T-cell (primary cell): ENCODE measurements at places on chromosomes 5 and 9.
A peak's percentile ranks its signal among the peaks of the same experiment; 100 is the strongest.

DNA sequence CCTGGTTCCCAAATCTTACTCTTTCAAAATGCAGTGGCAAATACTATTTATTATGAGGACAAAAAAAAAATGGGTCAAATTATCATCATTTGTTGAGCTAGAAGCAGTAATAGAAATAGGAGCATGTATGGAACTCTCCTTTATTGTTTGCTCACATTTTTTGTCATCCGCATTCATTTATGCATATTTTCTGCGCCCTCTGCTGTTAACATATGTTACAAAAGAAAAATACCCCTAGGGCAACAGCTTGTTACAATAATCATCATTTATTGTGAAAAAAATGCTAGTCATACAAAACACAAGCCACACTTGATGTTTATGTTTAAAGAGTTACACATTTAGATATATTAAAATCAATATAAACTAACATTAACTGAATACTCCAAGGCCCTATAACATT lies 328.2 kb downstream of the TUSC1 start:
- no peaks in the 10 kb centered on the region for H3K4me1 ChIP-seq
- H3K4me3 ChIP-seq, result no peak overlapping the region
- no peaks in the 10 kb centered on the region for H3K36me3 ChIP-seq
- no peak overlapping the region for H3K27ac ChIP-seq

DNA sequence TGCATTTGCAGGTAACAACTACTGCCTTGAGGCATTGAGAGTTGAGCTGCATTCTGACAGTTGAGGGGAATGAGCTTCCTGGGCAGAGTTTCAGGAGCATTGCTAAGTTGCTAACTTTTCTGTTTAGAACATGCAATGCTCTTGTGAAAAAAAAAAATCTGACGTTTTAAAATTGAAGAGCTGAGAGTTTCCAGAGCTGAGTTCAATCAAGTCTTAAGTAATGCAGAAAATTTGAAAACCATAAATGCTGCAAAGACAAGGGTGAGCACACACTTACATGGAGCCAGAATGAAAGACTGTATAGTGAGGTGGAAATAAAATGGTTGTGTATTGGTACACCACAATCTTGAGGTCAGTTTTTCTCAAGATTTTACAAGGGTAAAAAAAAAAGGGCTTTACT lies 166.0 kb downstream of the GABRB2 start:
- no peaks in the 10 kb centered on the region for H3K36me3 ChIP-seq
- no peak for DNase-seq
- no peak overlapping the region for H3K27ac ChIP-seq
- H3K27me3 ChIP-seq, result no peaks in the 10 kb centered on the region
- H3K4me3 ChIP-seq, result no peak overlapping the region

DNA sequence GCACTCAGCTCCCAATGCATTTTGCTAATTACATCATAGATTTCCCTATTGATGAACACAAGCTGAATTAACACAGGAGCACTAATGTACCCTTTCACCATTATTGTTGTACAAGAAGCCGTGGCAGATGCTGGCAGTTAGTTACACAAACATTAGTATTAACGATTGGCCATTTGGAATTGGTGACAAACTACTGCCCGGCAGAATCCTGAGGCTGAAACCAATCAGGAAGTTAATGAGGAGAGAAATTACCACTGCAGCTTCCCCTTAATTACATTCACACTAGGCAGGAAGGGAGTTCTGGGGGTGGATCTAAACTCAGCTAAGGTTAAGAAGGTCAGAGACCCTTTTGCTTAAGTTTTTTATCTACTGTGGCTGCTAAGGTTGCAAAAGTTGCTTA lies 9.6 kb upstream of the DMRT3 start:
- no peak overlapping the region for H3K27ac ChIP-seq
- no peak for DNase-seq
- H3K36me3 ChIP-seq, result no peaks in the 10 kb centered on the region
- peaks cover 22% of the 10 kb centered on the region for H3K27me3 ChIP-seq
- H3K4me3 ChIP-seq, result no peak overlapping the region

- DNase-seq, result no peak
- no peaks in the 10 kb centered on the region for H3K36me3 ChIP-seq
- H3K4me3 ChIP-seq, result no peak overlapping the region
- H3K27ac ChIP-seq, result no peak overlapping the region
- H3K27me3 ChIP-seq, result no peaks in the 10 kb centered on the region
Observed at GRCh38 chr9:2286825-2287455, 271.8 kb downstream of the SMARCA2 start.

DNA sequence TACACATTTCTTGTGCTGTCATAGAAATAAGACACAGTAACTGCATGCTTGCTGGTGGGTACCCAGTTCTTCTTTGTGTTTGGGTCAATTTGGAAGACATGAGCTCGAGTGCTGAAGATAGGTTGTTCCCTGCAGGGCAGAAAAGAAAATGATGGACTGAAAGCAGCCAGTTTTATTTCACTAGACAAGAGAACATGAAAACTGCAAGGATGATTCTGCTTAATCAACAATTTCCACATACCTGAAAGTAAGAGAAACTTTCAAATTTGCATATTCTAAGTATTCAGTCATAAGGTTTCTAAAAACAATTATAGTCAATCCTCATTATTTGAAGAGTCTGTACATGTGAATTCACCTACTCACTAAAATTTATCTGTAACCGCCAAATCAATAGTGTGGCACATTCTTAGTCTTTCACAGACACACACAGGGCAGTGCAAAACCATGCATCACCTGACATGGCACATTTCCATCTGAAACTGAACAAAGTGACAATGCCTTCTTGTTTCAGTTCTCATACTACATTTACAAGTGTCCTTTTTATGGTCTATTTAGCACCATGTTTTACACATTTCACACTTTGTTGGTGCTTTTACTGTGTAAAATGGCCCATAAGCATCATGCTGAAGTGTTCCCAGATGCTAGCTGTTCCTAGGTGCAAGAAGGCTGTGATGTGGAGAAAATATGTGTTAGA lies 56.9 kb downstream of the HOMER1 start:
- no peaks in the 10 kb centered on the region for H3K36me3 ChIP-seq
- DNase-seq, result no peak
- H3K4me1 ChIP-seq, result no peaks in the 10 kb centered on the region
- H3K27ac ChIP-seq, result no peak overlapping the region

DNA sequence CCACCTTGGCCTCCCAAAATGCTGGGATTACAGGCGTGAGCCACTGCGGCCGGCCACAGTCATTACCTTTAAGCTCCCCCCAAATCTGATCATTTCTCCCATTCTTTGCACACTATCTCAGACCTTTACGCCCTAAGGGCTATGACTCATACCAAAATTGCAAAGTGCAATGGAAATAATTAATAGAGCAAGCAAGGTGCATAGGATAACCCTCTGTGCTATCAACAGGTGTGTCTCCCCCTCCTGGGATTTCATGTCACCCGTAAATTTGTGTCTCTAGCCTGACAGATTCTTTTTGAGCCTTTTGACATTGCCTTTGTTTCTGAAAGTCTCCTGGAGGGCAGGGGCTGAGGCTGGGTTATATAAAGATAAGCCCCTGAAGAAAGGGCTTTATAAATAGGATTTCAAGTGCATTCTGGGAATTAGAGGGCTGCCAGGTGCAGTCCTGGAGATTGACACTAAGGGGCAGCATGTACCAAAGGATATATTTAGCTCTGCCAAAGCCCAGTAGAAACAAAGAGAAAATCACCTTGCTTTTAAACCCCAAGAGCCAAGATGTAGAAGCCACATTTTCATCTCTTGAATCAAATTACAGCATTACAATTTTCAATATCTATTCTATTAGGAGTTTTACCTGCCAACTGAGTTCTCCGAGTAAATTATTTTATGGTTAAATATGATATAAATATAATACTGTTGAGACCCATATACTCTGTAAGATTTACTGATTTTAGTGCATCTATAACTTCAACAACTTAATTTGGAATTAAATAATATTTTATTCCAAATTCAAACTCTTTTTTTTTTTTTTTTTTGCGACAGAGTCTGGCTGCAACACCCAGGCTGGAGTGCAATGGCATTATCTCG lies 18.2 kb downstream of the S100Z start:
- H3K27ac ChIP-seq, result no peak overlapping the region
- H3K4me1 ChIP-seq, result peaks cover 2% of the 10 kb centered on the region
- no peaks in the 10 kb centered on the region for H3K36me3 ChIP-seq
- no peak overlapping the region for H3K4me3 ChIP-seq
- peak; percentile 50 for DNase-seq
- H3K27me3 ChIP-seq, result no peaks in the 10 kb centered on the region

- H3K27ac ChIP-seq, result no peak overlapping the region
- no peak for DNase-seq
- no peaks in the 10 kb centered on the region for H3K27me3 ChIP-seq
- H3K4me3 ChIP-seq, result no peak overlapping the region
Observed at GRCh38 chr5:6576861-6577501, 55.9 kb downstream of the NSUN2 start.

DNA sequence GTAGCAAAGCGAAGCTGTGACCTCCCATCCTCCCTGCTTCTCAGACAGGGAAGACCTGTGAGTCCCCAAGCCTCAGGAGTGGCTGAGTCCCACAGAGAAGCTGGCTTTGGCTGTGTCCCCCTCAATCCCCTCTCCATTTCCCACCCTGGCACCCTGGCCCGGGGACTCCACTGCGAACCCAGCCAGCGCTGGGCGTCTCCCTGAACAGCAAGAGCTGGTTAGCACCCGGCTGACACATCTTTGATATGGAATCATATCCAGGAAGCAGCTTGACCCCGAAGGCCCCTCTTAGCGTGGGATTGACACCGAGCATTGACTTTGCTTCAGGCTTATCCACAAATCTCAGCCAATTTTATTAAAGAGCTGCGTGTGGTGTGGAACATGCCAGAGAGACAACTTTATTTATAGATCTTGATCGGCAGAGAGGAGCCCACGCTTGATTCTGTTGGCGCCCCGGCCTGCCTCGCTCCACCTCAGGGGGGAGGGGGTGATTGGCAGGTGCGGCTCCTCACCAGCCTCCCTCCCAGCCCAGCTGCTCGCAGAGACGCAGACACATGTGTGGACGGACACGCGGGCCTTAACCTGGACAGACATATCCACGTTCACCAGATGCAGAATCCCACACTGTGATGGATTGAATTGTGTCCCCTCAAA lies 120.7 kb upstream of the MVB12B start:
- H3K27me3 ChIP-seq, result no peaks in the 10 kb centered on the region
- H3K4me1 ChIP-seq, result no peaks in the 10 kb centered on the region
- H3K36me3 ChIP-seq, result no peaks in the 10 kb centered on the region
- no peak for DNase-seq

- no peaks in the 10 kb centered on the region for H3K27me3 ChIP-seq
- H3K4me1 ChIP-seq, result no peaks in the 10 kb centered on the region
- H3K27ac ChIP-seq, result no peak overlapping the region
- H3K4me3 ChIP-seq, result no peak overlapping the region
Observed at GRCh38 chr5:124726631-124727362, 19.6 kb downstream of the ZNF608 start.

- no peak overlapping the region for H3K4me3 ChIP-seq
- no peaks in the 10 kb centered on the region for H3K27me3 ChIP-seq
- H3K36me3 ChIP-seq, result no peaks in the 10 kb centered on the region
Observed at GRCh38 chr5:54993318-54993717, 7.9 kb upstream of the ESM1 start.

DNA sequence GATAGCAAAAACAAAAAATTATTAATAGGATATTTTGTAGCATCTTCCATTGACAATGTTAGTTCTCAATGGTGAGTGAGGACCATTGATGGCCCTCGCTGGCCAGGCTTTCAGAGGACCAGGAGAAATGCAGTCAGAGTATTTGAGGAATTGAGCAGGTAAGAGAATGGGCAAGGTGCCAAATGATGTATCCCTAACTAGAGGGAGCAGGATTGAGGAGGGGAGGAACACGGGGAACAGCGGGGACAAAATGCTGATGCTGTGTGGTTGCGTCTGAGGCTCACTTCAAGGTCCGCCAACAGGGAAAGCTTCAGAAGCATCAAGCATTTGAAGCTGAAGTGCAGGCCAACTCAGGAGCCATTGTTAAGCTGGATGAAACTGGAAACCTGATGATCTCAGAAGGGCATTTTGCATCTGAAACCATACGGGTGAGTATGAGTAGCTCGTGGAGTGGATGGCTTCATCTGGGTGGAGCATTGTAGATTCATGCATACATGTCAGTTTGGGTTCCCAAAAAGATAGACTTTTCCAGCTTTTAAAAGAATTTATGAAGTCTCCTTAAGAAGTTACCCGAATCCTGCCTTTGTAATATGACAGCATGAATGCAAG lies 16.2 kb downstream of the SPTAN1 start:
- peaks cover 2% of the 10 kb centered on the region for H3K4me1 ChIP-seq
- H3K4me3 ChIP-seq, result no peak overlapping the region
- H3K27ac ChIP-seq, result no peak overlapping the region
- no peaks in the 10 kb centered on the region for H3K27me3 ChIP-seq
- peaks cover 4% of the 10 kb centered on the region for H3K36me3 ChIP-seq

DNA sequence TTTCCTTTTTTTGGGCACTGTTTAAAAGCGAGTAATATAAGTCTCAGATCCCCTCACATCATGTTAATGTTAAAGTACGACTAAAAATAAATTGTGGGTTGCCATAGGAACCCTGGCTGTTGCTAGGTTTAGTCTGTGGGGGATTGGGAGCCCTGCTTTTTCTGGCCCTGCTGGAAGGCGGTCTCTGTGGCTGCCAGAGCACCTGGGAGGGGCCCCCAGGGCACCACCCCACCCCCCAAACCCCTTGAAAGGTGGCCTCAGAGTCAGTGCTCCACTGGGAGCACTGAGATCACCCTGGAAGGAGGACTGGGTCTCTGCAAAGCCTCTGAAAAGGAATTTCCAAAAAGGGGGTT lies 66.2 kb upstream of the NEURL1B start:
- peaks cover 27% of the 10 kb centered on the region for H3K27me3 ChIP-seq
- H3K36me3 ChIP-seq, result no peaks in the 10 kb centered on the region
- no peaks in the 10 kb centered on the region for H3K4me1 ChIP-seq
- H3K4me3 ChIP-seq, result no peak overlapping the region

GRCh38 chr9:137049544-137050449 lies 3.8 kb upstream of the NPDC1 start:
- DNase-seq, result no peak
- peaks cover 51% of the 10 kb centered on the region for H3K4me1 ChIP-seq
- H3K27me3 ChIP-seq, result peaks cover 91% of the 10 kb centered on the region
- H3K36me3 ChIP-seq, result no peaks in the 10 kb centered on the region
- no peak overlapping the region for H3K27ac ChIP-seq

GRCh38 chr5:176788941-176789872 lies 21.2 kb upstream of the UNC5A start:
- no peak overlapping the region for H3K27ac ChIP-seq
- H3K4me3 ChIP-seq, result no peak overlapping the region
- no peaks in the 10 kb centered on the region for H3K4me1 ChIP-seq
- DNase-seq, result no peak
- H3K36me3 ChIP-seq, result no peaks in the 10 kb centered on the region

GRCh38 chr5:76192837-76193236 lies 109.7 kb downstream of the SV2C start:
- DNase-seq, result no peak
- H3K27me3 ChIP-seq, result peaks cover 3% of the 10 kb centered on the region

GRCh38 chr9:19342947-19343346 lies 37.1 kb downstream of the RPS6 start:
- no peak overlapping the region for H3K4me3 ChIP-seq
- peaks cover 6% of the 10 kb centered on the region for H3K36me3 ChIP-seq
- no peaks in the 10 kb centered on the region for H3K27me3 ChIP-seq
- no peak for DNase-seq
- H3K4me1 ChIP-seq, result no peaks in the 10 kb centered on the region
- H3K27ac ChIP-seq, result no peak overlapping the region
